ENCODE measurements at places on chromosomes 12 and 14.
A peak's percentile ranks its signal among the peaks of the same experiment; 100 is the strongest.

DNA sequence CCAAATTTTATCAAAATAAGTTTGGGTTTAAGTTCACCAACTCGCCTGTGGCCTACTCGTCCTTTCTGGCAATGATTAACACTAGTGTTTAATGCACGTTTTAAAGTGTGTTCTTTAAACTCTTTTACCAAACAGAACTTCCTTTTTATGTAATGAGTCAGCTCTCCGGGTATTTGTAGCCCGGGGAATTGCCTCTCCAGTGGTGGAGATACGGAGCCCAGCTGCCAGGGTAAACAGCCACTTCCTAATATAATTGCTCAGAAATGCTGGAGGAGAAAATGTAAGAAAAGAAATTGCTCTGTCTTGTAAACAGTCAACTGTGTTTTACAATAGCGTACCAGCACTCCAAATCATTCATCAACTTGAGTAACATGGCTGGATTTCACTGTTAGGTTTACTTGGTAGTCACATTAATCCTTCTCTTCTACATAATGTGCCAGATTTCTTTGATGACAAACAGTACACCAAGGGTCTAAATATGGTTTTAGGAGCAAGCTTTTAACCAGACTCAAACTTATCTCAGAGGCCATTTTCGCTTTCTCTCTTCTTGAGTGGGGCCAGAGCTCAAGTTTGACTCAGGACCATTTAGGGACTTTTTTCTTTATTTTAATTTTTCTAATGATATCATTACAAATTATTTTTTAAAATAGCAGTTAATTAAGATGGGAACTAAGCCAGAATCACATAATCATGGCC lies 101.2 kb upstream of the SLC38A2 start:
- no peak for DNase-seq

DNA sequence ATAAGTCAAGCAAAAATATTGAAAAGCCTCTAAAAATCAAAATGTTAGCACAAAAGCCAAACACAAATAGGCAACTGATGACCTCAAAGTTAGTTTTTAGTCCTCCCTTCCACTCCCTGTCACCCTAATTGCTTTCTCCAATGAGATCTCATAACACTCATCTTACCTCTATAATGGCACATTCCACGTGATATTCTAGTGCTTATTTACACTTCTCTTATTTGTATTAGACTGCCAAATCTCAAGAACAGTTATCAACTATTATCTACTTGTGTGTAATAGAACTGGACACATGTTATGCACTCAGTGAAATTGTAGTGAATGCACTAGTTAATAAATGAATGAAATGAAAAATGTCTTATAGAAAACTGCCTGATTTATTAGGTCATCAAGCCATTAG lies 55.5 kb upstream of the AVPR1A start:
- no peak for DNase-seq

- DNase-seq: no peak
Measured at GRCh38 chr14:100114109-100114765, 45.2 kb downstream of the DEGS2 start.

DNA sequence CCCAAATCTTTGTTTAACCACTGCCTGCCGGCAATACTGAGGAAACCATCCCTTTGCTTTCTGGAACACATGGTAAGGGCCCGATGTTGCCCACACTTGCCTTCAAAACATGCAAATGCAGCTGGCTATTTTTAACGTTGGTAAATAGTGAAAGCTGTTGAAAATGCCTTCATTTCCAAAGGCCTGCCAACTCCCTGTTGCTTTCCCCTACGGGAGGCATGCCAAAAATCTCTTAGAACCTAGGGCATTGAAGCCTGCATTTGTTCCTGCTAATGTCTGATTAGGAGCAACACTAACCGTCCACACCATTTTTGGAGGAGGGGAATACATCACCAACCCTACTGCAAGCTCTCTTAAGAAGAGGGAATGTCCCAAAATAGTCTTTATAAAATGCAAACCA lies 152.6 kb upstream of the NOS1 start:
- DNase-seq: peak; percentile 20

- no peak for DNase-seq
Measured at GRCh38 chr14:92511453-92512238, 1.9 kb upstream of the RIN3 start.

DNA sequence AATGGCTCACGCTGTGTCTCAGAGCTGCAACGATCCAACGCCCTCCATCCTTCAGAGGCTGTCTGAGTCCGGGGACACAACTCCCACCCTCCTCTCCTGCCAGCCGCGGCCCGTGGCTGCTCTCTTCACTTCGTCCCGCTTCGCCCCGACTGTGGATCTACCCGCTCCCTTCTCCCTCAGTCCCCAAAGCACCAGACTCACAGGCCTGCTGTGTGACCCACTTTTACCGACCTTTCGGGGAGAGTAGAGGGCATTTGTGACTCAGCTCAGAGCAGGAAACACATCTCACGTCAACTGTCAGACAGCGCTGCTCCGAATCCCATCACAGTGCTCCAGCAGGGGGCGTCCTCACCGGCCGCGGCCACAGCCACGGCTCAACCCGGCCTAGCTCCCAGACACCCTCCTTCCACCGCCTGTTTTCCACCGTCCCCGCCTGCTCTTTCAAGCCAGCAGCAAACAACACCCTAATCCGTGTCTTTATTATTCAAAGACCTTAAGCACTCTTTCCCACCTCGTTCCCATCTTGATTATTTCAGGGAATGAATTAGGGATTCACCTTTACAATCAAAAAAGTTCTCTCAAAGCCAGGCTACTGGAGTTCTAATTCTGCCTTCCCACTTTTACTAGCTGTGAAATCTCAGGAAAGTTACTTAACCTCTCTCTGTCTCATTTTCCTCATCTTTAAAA lies 5.0 kb upstream of the AQP2 start:
- peak; percentile 20 for DNase-seq

DNA sequence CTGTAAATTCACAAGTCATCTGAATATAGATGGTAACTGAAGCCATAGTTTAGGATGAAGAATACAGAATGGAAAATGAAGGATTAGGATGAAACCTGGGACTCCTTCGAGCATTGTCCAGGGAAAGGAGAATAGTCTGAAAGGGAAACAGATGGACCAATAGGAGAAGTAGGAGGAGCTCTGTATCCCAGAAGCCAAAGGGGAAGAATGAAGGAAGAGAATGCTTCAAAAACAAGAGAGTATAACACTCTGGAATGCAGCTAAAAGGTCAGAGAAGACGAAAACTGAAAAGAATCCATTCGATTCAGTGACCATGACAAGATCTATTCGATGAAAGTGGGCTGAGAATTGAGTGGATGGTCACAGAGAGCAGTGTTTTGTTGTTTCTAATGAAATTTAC lies 1.0 kb downstream of the GMFB start:
- no peak for DNase-seq

DNA sequence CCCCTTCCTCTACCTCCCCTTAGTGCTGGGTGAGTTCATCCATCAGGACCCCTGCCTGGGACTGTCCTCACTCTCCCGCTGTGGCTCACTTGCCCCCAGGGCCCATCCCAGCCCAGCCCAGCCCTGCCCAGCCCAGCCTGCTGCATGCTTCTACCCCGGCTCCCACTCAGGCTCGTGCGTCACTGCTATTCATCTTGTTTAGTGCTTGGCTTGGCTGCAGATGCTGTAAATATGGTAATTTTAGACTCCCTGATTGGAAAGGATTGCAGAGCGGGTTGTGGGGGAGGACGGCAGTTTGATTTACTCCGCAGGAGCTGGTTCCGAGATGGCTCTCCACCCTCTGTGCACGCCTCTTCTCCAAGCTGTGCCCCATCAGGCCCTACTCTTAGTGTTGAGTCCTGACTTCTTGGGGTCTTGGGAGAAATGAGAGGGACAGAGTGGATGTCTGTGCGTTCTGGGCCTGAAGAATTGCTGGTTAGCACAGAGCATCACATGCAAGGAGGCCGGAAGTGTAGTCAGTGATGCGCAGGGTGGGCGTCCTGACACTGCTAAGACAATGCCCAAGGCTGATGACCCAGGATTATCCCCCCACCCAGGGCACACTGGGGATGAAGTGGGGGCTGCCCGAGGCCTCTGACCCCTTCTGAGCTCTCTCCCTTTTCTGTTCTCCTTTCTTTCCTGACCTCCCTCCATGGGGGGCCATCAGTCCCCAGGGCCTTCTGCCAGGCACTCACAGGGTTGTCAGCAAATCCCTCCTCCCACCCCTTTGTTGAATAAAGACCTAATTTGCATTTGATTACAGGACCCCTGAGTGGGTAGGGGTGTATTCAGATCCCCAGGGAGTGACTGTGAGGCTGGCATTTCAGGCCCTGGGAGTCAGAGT lies 244.4 kb downstream of the ZFP36L1 start:
- peak; percentile 45 for DNase-seq

DNA sequence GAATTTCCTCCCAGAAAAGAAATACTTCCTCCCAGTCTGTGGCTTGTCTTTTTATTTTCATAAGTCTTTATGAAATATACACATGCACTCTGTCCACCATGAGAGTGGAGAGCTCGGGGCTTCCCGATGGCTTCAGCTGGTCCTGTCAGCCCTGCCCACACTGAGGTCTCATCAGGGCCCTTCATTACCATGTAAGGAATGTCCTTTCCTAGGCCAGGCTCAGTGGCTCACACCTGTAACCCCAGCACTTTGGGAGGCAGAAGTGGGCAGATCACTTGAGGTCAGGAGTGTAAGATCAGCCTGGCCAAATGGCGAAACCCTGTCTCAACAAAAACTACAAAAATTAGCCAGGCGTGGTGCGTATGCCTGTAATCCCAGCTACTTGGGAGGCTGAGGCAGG lies 77.0 kb downstream of the CPSF2 start:
- no peak for DNase-seq

DNA sequence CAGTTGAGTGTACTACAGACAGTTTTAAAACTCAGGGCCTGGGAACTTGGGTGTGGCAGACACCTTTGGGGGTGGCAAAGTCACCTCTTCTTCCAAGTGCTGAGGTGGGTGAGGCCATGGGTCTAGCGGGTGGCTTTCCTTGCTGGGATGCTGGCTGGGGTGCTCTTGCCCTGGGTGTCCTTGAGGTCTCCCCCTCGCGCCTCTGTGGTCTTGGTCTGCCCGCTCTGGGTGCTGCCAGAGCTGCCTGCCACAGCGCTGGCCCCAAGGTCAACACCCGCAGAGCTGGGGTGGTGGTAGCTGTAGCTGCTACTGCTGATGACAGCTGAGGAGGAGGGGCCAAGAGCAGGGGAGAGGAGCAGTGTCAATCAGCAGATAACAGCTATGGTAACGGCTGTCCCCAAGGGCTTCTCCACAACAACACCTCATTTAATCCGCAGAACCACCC lies 6.8 kb downstream of the KRT74 start:
- DNase-seq: no peak

DNA sequence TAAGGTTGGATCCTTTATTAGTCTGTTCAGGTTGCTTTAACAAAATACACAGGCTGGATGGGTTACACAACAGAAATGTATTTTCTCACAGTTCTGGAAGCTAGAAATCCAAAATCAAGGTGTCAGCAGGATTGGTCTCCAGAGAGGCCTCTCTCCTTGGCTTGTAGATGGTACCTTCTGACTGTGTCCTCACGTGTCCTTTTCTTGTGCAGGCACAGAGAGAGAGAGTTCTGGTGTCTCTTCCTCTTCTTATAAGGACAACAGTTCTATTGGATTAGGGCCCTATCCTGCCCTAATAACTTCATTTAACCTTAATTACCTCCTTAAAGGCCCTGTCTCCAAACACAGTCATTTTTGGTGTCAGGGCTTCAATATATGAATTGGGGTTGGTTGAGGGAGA lies 4.6 kb upstream of the ANKRD33 start:
- DNase-seq: no peak

- no peak for DNase-seq
Measured at GRCh38 chr12:80235944-80236343, 136.6 kb downstream of the OTOGL start.

GRCh38 chr12:20189767-20190166 lies 178.6 kb upstream of the PDE3A start:
- DNase-seq: no peak

GRCh38 chr12:123937707-123938591 lies 34.7 kb downstream of the CCDC92 start:
- DNase-seq: no peak

GRCh38 chr14:95268350-95268749 lies 51.4 kb downstream of the CLMN start:
- DNase-seq: no peak

GRCh38 chr12:114684098-114684869 lies at the start of gene TBX3:
Gene TBX3, minus strand, starts transcription at chr12:114684175. Its CDS starts 975 bp downstream, at chr12:114683200.
- no peak for DNase-seq

DNA sequence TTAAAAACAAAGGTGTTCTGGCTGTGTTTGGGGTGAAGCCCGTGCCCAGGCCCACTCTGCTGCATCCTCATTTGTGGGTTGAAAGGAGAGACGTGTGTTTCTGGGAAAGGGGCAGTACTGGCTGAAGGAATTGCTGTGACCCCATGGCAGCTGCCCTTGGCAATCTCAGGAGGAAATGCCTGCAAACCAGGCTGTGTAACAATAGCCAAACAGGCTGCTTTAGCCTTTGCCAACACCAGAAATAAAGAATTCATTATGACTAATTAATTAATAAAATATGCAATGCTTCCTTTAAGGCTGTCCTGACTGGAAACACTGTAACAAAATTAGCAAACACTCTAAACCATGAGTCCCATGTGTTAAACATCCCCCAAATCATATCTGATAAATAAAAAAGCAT lies 53.0 kb upstream of the KRR1 start:
- DNase-seq: no peak

GRCh38 chr12:51636986-51637385 lies 46.0 kb downstream of the SCN8A start:
- no peak for DNase-seq

DNA sequence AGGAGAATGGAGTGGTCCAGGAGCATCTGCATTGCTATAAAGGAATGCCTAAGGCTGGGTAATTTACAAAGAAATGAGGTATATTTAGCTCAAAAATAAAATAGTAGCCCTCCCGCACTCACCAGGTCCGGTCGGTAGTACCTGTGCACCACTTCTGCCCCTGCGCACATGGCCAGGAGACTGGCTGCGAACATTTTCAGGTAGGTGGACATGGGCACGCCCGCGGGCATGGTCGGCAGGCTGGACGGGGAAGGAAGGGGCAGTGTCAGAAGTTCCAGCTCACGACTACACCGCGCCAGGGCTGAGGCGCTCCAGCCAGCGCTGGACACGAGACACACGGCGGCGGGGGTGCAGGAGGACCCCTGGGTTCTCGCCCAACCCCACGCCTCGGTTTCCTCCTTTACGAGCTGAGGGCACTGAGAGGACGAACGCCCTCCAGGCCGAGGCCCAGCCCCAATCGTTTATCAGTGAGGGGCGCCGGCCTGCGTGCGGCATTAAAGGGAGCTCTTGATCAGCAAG lies 9.1 kb upstream of the TDG start:
- DNase-seq: no peak

GRCh38 chr12:120610560-120610959 lies 29.4 kb upstream of the POP5 start:
- no peak for DNase-seq

GRCh38 chr12:74725154-74725553 lies 187.5 kb downstream of the ATXN7L3B start:
- DNase-seq: no peak

- DNase-seq: no peak
Measured at GRCh38 chr12:132170637-132171292, 26.5 kb downstream of the NOC4L start.

- no peak for DNase-seq
Measured at GRCh38 chr12:104930388-104931326, 27.4 kb downstream of the SLC41A2 start.

Measured in anterior cingulate cortex (tissue), 58 donors.